ENCODE measurements at places on chromosomes 16 and 17.

- DNase-seq, result no peak
These were observed 3.6 kb upstream of the XAF1 start for GRCh38 chr17:6752068-6752909.

DNA sequence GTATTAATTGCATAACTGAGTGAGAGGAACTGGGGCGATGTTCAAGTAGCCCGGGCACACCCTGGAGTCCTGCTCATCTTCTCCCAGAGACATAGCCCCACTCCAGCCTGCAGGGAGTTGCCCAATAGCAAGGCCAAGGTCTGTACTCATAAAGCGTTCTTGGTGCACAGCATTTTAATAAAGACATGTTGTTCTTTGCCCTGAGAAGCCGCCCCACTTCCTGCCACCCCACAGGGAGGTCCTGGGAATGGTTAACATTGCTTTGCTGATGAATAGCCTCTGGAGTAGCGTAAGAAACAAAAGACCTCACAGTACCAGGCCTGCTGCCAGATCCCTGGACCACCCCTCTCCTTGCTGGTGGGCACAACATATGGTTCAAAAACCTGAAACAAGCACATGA is 21.6 kb upstream of the CDH1 start:
- no peak for DNase-seq

GRCh38 chr17:3027786-3028532 is 35.4 kb downstream of the OR1D5 start:
- no peak for DNase-seq

GRCh38 chr17:77767148-77767547 is 191.4 kb upstream of the TNRC6C start:
- no peak for DNase-seq

GRCh38 chr16:84455031-84455430 is 49.4 kb downstream of the MEAK7 start:
- no peak for DNase-seq

DNA sequence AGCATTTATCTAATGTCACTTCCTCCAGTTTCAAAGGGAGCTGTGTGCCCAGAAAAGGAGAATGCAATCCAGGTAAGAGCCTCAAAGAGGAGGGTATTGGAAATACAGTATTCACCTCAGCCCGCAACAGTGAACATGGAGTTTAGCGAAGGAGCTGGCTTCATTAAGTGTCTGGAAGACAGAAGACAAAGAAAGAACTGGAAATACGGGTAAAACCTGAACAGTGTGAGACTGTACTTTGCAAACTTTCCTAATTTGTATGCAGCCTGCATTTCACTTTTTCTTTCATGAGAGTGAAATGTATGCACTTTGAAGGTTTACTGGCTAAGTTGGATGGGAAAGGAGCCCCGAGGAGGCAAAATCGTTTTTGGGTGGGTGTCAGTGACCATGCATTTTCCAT is 478.4 kb downstream of the HS3ST3B1 start:
- no peak for DNase-seq

GRCh38 chr16:77759821-77760220 is 28.5 kb upstream of the VAT1L start:
- no peak for DNase-seq

Measured in T follicular helper cell (primary cell).